RPMI8226 (cell line): ENCODE measurements at places on chromosomes 11 and 22.

GRCh38 chr22:36830601-36831000, 13.8 kb upstream of the PVALB start:
- no peak for DNase-seq

DNA sequence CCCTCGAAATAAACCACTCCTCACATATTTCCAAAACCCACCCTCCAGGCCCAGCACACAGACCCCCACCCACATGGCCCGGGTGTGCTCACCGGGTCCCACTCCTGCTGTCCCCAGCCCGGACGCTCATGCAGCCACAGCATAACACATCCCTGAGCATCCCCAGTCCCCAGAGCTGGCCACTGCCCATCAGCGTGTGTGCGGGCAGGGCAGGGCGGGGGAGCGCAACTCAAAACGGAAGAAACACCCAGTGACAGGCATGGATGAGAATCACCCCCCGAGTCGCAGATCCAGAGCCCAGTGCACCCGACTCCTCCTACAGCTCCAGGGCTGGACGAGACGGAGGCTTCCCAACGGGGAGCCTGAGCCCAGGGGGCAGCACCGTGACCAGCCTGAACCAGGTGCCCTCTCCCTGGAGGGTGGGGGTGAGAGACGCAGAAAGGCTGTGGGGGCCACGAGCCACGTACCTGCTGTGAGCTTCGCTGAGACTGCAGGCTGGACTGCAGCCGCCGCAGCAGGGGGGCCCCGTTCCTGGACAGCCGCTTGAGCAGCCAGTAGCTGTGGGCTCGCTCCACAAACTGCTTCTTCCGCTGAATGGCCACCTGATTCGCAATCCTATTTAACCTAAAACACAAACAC, 23.8 kb downstream of the BRD1 start:
- DNase-seq, result no peak

DNA sequence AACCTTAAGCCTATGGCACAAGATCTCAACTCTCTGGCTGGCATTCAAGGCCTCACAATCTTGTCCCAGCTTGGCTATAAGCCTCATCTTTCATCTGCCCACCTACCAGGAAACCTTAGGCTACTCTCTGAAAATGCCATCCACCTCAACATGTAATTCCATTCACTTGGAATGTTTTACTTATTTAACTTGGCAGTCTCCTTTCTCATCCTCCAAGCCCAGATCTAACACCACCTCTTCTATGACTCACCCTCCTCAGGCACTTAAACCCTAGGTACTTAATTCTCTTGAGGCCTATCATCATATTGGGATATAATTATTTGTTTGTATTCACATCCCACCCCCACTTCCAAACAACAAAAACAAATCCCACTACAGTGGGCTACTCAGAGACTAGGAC, 15.0 kb downstream of the POGLUT3 start:
- no peak for DNase-seq

DNA sequence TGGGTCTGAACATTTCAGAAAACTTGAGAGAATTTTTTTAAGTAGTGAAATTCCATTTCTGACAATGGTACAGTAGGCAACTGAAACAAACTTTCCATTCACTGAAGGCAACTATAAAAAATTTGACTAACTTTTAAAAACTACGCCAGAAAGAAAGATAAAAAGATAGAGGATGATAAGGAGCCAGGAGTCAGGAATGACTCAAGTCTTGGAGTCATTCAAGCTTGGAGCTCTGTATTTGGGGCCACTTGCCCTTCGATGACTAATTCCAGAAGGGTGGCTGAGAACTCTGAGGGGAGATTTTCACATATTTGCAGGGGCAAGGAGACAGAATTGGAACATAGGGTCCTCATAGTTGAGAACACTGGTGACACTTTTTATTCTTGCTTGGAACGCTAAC, 1083.2 kb upstream of the CNTN5 start:
- DNase-seq, result no peak

DNA sequence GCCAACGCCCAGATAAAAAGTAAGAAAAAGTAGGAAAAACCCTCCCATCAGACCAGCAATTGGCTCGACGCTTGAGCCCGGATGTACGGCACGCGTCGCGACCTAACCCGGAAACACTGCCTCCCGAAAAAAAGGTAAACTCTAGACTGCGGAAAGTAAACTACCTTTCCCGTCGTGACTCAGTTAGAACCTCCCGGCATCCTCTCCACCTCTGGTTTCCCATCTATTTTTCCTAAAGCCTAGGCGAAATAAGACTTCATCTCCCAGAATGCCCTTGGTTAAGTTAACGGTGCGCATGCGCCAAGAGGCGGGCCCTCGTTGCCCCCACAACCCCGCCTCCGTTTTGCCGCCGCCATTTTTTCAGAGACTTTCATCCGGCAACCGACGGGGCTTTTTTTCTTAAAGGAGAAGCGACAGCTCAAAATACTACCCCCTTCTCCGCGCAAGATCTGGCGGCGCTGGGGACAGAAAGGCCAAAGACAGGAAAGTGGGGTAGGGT, 678 bp upstream of the ZFP91 start:
- DNase-seq, result peak; percentile 98

DNA sequence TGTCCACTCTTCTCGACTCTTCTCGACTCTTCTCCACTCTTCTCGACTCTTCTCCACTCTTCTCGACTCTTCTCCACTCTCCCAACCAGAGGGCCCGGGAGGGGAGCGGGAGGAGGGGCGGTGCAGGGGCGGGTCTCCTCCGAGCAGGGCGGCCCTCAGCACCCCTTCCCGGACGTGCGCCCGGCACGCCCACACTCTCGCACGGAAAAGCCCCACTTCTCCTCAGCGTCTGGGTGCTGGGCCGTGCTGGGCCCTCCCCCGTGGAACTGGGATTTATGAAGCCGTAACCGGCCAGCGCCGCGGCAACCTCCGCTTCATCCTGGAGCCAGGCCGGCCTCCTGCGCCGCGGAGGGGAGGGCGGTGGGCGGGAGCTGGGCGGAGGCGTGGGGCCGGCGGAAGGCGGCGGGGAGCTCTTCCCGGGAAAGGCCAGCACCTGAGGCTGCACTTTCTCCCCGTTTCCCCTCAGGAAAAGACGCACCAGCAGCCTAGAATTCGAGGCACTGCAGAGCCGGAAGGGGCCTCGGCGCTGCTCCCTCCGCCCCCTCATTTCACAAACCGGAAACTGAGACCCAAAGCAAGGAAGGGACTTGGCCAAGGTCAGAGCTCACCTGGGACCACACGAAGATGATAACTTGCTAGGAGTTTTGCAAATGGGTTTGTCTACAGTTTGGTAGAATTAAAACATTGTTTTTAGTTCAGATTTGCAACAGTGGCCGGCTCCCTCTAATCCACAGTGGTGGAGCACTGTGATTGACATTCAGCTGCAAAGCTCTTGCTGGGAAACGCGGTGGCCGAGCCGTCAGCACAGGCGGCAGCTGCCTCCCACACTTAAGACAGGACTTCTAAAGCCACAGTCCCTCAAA, 31.6 kb upstream of the JAM3 start:
- DNase-seq, result no peak

DNA sequence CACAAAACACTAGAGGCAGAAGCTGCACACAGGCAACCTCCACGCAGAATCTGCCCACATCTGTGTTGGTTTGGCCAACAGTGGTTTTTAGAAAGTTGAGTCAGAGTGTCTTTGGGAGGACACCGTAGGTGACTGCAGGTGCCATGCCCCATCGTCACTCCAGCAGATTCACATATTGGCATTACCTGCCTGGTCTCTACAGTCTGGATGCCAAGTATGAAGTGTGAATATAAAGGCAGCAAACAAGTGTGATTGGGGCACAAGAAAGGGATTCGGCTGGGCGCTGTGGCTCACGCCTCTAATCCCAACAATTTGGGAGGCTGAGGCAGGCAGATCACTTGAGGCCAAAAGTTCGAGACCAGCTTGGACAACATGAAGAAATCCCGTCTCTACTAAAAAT, 11.0 kb upstream of the FXYD2 start:
- no peak for DNase-seq

DNA sequence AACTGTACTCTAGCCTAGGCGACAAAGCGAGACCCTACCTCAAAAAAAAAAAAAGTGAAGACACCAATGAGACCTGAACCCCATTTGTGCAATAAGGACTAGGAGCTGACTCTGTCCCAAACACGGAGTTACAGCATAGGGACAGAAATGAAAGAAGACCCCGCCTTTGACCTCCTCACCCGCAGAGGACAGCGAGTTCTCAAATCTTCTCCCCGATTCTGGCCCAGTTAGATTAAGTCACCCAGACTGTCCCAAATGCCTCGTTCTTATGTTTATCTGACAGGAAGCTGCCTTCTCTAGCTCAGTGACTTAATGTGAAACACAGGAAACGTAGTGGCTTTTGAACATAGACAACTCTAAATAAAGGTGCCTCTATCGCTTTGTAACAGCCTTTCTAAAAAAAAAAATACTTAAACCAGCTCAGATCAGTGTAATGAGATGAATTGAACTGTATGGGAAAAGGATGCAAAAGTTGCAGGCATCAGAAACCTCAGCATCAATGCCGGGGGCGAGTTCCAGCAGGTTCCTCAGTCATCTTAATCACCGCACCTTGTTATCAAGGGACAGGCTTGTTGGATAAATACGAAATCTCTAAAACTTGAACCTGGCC, 10.6 kb downstream of the MYH9 start:
- no peak for DNase-seq

DNA sequence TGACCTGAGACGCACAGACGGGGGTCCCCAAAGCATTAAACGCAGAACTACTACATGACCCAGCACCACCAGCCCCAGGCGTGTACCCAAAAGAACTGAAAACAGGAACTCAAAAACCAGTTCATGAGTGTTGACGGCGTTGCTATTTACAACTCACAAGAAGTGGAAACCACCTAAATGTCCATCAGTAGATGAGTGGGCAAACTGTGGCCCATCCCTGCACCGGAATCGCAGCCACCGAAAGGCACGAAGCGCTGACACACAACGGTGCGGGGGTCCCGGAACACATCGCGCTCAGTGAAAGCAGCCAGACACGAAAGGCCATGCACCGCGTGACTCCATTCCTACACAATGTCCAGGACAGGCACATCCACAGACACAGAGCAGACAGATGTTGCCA, 79.2 kb downstream of the TRMU start:
- DNase-seq, result no peak

DNA sequence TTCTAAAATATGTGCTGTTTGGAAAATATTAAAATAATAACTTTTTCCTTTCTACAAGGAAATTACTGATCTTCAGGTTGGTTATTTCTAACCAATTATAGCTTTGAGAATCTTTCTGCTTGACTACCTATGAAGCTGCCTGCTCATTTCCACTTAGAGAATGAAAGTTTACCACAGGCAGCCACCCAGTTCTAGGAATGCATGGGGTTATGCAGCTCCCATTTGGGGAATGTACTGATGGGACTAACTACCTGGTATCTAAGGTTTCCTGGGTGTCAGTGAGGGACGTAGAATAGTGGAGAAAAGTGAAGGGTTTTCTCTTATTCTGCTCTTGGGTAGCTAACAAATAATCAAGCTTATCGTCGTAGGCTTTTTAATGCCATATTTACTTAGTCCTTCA, 73.4 kb downstream of the DEUP1 start:
- DNase-seq, result no peak

- no peak for DNase-seq
These were observed 37.4 kb upstream of the TP53I11 start for GRCh38 chr11:44988111-44988510.

DNA sequence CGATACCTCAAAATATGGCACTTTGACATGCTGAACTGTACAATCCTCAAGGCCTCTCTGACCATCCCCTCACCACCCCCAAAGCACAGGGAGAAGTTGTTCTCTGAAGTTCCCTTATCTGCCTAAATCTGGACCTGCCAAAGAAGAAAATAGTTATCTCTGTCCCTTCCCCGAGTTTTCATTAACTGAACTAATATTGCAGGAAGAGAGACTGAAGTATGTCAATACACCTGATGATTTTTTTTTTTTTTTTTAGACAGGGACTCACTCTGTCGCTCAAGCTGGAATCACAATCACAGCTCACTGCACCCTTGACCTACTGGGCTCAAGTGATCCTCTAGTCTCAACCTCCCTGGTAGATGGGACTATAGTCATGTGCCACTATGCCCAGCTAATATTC, 75.0 kb downstream of the SIK3 start:
- DNase-seq, result no peak

DNA sequence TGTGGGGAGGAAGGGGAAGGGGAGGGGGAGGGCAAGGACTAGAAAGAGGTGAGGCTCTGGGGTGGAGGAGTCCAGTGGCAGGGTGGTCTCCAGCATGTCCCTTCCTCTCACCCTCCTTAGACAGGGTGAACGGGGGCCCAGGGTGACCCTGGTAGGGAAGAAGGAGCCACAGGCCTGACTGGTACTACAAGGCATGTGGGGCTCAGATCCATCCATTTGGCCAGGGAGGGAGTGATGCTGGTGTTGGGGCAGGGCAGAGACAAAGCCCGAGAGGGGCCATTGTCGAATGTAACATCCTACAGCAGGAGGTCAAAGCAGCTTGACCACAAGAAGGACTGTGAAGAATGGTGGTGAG, 69.0 kb upstream of the SHISAL1 start:
- no peak for DNase-seq

- DNase-seq, result no peak
These were observed 521.6 kb upstream of the FAT3 start for GRCh38 chr11:91703042-91703441.

DNA sequence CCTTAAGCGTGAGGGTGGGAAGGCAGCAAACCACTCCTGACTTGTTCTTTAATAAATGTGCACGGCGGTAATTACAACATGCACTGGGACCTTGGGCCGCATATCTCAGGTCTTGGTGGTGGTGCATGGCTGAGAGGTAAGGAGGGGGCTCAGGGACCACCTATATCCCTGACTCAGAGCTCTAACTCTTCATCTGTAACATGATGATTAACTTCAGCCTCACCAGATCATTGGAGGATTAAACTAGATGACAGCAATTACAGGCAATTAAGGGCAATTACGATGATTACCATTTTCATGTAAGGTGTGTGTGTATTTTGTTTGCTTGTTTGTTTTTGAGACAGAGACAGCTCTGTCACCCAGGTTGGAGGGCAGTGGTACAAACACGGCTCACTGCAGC, 45.0 kb downstream of the FBLN1 start:
- DNase-seq, result no peak

GRCh38 chr22:46336119-46337078, 885 bp downstream of the TRMU start:
- peak; percentile 31 for DNase-seq

DNA sequence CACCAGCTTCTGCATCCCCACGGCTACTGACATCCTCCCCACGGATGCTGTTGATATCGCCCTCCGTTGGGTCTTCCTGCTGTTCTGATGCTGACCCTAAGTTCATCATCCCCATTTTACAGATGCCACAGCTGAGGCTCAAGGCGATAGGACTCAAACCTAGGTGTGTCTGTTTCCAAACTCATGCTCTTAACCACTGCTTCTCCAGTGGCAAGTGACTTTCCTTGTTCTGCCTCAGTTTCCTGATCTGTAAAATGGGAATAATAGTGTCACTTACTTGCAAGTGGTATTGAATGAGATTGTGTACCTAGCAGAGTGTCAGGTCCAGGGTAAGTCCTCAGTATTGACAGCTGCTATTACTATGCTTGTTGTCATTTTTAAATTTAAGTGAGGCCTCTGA, 14.4 kb upstream of the SLC22A6 start:
- no peak for DNase-seq
